Esophagus muscularis mucosa (tissue), 4 donors: ENCODE measurements at places on chromosomes 13 and 19. TPM values are rescaled to one million over a fixed set of nuclear protein-coding genes. Genes with fewer than 3 reads are reported as not detected.

The IGFL2 gene
- not detected for total RNA-seq

The ZNF813 gene
- total RNA-seq: 3.1 TPM

The BRSK1 gene
- total RNA-seq: 9.0 TPM

The OCEL1 gene
- 18.8 TPM for total RNA-seq

The CRX gene
- total RNA-seq: not detected

The ZNF728 gene
- 3.7 TPM for total RNA-seq

The LHFPL6 gene
- 75.9 TPM for total RNA-seq

The URAD gene
- total RNA-seq: not detected

The ZFP36 gene
- total RNA-seq: 205 TPM

The MRPL54 gene
- 83.8 TPM for total RNA-seq

The NKPD1 gene
- total RNA-seq: not detected

The BRCA2 gene
- 0.32 TPM for total RNA-seq

- DNase-seq: no peak
Measured at GRCh38 chr13:38350114-38350617, 515 bp downstream of the UFM1 start.

GRCh38 chr19:35357867-35358573, at the start of gene FFAR3:
FFAR3 (plus strand) TSS chr19:35358460; CDS start chr19:35358891, 431 bp downstream.
- DNase-seq: no peak

DNA sequence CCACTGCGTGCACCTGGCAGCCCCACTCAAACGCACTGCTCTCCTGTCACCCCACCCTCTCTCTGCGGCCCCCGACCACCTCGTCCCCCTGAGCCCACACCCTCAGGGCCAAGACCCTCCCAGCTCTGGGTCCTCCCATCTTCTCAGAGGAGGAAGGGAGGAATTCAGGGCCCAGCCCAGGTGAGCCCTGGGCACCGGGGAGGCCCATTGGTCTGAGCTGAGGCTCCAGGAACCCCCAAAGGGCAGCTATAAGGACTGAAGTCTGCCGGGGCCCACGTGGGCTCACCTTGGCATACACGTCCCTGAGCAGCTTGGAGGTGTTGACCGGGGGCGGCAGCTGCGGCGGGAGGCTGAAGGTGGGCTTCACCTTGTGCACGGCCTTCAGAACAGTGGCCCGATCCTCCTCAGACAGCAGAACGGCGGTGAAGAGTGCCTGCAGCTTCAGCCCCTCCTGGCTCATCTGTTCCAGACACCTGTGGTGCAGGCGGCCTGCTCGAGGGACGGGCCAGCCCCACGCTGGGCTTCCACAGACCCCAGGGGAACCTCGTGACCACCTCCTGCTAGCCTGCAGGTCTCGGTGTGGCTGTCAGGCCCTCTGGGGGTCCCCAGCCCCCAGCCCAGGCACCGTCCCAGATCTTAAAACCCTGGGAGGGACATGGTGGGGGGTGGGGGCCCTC, 8.8 kb downstream of the POLRMT start:
- DNase-seq: no peak

GRCh38 chr19:47895165-47895782, 9.2 kb upstream of the SULT2A1 start:
- no peak for DNase-seq

DNA sequence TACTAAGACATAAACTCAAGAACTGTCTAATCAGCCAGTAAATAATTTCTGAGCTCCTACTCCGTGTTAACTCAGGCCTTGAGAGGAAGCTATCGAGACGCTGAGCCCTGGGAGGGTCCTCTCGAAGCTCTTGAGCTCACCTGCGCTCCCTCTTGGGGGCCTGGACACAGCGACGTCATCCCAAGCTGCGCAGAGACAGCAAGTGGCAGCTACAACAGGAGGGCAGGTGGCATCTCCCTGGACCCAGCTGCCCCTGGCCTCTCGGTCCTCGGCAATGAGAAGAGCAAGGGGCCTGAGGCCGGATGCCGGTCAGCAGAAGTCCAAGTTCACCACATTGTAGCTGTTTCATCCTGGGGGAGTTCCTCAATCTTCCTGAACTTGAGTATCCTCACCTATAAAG, 30.5 kb upstream of the TUBGCP3 start:
- peak; percentile 70 for DNase-seq

DNA sequence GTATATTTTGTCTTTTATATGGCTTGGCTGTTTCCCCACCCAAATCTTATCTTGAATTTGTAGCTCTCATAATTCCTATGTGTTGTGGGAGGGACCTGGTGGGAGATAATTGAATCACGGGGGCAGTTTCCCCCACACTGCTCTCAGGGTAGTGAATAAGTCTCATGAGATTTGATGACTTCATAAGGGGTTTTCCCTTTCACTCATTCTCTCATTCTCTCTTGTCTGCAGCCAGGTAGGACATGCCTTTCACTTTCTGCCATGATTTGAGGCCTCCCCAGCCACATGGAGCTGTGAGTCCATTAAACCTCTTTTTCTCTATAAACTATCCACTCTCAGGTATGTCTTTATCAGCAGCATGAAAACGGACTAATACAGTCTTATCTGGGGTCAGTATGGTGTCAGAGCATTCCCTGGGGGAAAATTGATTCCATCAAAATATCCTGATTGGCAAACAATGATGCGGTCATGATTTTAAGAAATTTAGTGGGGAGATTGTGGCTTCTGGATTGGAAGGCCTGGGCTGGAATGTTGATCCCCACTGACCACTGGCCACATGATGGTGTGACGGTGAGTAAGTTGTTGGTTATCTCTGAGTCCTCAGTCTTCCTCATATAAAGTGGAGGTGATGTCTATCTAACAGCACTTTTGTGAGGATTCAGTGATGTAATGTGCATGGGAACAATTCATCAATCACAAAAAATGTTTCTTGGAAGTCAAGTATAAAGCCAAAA, 27.5 kb upstream of the ANKRD10 start:
- DNase-seq: no peak

DNA sequence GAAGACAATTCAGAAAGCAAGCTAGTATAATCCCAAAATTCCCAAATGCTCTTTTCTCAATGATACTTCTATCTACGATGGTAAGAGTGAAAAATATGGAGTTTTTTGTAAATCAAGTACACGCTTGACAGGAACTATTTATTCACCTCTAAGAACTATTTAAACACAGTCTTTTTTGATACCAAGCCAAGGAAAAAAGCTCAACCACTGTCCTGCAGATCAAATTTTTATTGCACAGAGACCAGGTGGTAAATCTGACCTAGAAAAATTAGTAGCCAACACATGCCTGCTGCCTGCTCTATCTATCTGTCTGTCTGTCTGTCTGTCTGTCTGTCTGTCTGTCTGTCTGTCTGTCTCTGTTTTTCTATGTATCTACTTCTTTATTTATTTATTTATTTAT, 292.2 kb downstream of the MZT1 start:
- no peak for DNase-seq

- no peak for DNase-seq
Measured at GRCh38 chr19:38944981-38945506, 14.3 kb downstream of the MRPS12 start.

DNA sequence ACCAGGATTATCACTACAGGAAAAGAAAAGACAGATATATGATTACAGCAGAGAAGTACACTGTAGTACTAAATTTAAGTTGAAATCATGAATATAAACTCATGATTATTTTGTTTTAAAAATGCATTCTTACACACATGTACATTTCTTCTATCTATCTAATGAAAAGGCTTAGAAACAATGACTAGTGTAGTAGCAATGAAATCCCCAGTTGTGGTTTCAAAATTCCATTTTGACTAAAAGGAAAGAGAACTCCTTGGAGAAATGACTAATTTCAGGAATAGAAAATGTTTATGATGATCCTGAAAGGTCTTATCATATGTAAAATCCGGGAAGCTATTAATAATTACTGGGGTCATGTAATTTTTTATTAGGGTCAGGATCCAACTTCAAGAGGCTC, 195.0 kb upstream of the STARD13 start:
- DNase-seq: no peak

DNA sequence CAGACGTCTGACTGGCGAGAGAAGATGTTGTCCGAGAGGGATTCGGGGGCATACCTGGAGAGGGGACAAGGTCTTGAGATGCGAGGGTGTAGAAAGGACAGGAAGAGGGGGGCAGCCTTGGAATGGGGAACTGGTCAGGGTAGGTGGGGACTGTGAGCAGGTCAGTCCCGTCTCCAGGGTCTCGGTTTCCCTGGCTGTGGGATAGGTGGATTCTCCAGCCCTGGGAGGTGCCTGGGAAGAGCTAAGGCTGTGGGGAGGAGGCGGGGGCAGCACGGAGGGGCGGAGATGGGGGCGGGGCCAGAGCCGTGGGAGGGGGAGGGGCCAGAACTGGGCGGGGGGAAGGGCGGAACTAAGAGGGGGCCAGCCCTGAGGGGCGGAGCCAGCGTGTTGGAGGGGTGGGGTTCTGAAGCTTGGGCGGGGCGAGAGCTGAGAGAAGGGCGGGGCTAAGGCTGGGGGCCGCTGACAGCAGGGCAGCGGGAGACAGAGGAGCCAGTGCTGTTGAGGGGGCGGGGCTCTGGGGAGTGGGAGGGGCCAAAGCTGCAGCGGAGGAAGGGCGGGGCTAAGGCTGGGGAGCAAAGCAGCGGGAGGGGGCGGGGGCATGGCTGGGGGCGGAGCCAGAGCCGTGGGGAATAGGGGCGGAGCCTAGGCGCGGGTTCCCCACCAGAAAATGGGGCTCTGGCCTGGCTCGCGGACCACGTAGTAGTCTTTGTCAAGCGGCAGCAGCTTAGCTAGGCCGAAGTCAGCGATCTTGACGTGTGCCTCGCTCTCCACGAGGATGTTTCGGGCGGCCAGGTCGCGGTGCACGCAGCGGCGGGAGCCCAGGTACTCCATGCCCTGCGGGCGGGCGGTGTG, 9.5 kb upstream of the INSL3 start:
- no peak for DNase-seq

DNA sequence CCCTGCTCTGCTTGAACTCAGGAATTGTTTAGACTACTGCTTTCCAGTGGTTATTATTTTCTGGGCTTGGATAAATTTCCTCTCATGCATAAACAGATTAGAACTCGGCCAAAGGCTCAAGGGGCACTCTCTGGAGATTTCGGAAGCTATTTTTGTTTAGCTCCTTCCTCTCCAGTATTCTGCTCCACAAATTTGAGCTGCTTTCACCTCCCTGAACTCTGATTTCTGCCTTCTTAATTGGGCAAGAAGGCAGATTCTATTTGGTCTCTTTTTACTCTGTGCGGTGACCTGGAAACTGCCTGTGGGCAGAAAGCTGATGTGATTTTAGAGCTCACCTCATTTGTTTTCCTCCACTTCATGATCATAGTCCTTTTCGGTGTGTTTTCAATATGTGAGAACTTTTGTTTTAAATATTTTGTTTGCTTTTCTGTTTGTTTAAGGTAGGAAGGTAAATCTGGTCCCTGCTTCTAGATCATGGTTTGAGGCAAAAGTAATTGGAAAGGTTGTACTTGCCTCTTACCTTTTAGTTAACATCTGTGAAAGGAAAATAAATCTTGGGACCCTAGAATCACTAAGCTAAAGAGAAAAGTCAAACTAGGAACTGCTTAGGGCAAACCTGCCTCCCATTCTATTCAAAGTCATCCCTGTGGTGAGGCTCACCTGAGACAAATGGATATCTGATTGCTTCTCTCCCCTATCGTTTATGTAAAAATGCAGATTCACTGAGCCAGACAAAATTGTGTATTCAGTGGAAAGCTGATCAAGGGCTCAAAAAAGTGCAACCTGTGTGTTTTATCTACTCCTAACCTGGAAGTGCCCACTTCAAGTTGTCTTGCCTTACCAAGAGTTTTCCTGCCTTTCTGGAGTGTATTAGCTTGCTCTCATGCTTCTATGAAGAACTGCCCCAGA, 714.7 kb upstream of the PCDH20 start:
- no peak for DNase-seq

- DNase-seq: no peak
Measured at GRCh38 chr19:44789943-44790483, 12.3 kb downstream of the CBLC start.

DNA sequence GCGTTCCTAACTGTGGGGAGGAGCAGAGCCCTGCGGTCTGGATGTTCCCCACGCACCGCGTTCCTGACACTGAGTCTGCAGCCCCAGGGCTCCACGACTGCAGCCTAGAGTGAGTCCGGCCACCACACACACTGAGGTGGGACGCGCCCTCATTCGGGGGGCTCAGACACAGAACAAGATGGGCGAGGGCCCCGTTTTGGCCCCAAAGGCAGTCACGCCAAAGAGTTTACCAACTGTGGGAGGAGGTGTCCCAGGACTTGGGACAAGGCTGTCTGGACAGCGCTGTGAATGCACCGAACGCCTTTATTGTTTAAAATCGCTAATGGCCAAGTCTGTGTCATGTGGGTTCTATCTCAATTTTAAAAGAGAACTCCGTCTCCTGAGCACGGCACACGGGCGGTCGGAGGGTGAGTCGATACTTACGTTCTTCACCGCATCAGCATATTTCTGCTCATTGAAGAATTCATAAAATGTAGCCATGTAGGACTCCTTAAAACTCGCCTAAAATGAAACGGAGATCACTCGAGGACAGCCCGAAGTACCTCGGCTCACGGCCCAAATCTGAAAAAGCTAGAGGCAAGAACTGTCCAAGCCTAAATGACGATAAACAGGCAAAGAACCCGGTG, 35.2 kb upstream of the C13orf46 start:
- DNase-seq: no peak

DNA sequence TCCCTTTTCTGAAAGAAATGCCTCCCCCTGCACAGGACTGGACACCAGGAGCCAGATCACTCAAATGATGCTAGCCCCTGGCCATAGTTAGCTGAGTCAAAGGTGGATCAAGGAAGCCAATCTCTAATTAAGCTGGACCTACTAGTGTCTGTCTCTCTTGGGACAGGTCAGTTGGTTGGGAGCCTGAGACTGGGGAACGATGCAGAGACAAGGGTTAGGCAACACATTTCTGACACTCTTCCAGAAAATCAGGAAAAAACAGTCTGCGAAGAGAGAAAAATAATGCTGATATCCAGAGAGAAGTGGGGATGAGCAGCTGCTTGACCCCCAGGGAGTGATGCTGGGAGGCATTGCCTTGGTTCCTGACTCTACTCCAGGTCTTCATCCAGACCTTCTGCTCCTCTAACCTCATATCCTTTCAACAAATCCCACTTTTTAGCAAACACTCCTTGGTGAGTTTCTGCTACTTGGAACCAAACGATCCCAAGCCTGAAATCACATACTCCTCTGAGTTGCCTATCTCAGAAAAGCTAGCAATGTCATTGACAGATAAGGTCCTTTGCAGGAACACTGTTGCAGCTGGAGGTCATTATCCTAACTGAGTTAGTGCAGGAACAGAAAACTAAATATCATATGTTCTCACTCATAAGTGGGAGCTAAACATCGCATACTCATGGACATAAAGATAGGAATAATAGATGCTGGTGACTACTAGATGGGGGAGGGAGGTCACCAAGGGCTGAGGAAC, 369.7 kb downstream of the COG6 start:
- DNase-seq: no peak

DNA sequence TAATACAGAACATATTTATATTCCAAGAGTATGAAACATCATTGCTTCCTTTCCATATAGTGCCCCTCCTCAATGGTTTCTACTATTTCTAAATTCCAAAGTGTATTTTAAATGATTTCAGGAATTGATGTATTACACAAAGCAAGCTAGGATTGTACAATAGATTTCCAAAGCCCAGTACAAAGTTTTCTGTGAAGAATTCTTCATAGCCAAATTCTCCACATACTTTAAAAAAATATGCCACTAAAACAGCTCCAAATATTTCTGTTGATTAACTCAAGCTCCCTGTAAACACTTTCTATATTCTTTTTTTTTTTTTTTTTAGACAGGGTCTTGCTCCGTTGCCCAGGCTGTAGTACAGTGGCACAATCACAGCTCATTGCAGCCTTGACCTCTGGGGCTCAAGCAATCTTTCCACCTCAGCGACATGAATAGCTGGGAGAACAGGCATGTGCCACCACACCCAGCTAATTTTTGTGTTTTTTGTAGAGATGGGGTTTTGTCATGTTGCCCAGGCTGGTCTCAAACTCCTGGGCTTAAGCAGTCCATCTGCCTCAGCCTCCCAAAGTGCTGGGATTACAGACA, 50.6 kb downstream of the ELF1 start:
- DNase-seq: no peak
